ENCODE measurements at places on chromosomes 2 and 18.

- no peak overlapping the region for H3K27ac ChIP-seq
- no peaks in the 10 kb centered on the region for H3K36me3 ChIP-seq
- H3K4me3 ChIP-seq: no peak overlapping the region
- H3K27me3 ChIP-seq: no peaks in the 10 kb centered on the region
- no peaks in the 10 kb centered on the region for H3K4me1 ChIP-seq
- no peak for DNase-seq
Observed at GRCh38 chr2:59297816-59298215, 1056.7 kb upstream of the FANCL start.

GRCh38 chr2:120851116-120851773 lies 115.6 kb downstream of the GLI2 start:
- H3K36me3 ChIP-seq: no peaks in the 10 kb centered on the region
- H3K4me3 ChIP-seq: no peak overlapping the region
- no peak for DNase-seq
- H3K27me3 ChIP-seq: no peaks in the 10 kb centered on the region
- no peaks in the 10 kb centered on the region for H3K4me1 ChIP-seq

DNA sequence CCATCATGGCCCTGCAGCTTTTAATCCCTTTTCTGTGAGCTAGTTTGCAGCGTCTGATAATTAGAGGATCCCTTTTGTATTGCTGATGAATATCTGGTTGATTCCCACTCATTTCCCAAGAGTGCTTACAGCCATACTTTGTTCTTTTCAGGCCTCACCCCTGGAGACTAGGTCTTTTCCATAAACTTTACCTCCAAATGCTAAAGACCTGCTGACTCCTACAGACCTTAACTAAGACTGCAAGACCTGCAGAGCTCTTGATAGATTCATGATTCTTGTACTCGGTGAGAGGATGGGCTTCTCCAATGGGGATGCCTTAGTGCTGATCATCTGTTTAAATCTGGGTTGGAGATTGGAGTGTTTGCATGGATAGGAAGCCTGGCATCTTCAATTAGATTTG lies 33.1 kb upstream of the DYNAP start:
- no peaks in the 10 kb centered on the region for H3K27me3 ChIP-seq
- DNase-seq: no peak
- no peaks in the 10 kb centered on the region for H3K4me1 ChIP-seq
- H3K27ac ChIP-seq: no peak overlapping the region

GRCh38 chr2:159939946-159940345 lies 122.5 kb downstream of the PLA2R1 start:
- H3K36me3 ChIP-seq: no peaks in the 10 kb centered on the region
- no peaks in the 10 kb centered on the region for H3K27me3 ChIP-seq
- DNase-seq: no peak
- no peak overlapping the region for H3K27ac ChIP-seq
- no peaks in the 10 kb centered on the region for H3K4me1 ChIP-seq
- no peak overlapping the region for H3K4me3 ChIP-seq

DNA sequence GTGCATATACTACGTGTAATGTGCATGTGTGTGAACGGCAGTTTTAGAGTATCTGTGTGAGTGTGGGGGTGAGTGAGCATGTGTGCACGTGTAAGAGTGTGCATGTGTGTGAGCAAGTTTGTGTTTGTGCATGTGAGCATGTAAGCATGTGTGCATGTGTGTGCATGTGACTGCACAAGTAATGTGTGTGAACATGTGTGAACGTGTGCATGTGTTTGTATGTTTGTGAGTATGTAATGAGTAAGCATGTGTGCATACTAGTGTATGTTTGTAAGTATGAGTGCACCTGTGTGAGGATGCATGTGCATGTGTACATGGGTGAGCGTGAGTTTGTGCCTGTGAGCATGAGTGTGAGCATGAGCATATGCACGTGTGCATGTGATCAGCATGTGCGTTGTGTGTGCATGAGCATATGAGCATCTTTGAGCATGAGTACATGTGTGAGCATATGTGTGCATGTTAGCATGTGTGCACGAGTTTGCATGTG lies 90.7 kb downstream of the ZNF516 start:
- DNase-seq: no peak
- no peaks in the 10 kb centered on the region for H3K4me1 ChIP-seq
- H3K4me3 ChIP-seq: no peak overlapping the region
- no peaks in the 10 kb centered on the region for H3K36me3 ChIP-seq

All from prostate gland (tissue), 2 donors.